ENCODE measurements at places on chromosomes 6 and 20.

DNA sequence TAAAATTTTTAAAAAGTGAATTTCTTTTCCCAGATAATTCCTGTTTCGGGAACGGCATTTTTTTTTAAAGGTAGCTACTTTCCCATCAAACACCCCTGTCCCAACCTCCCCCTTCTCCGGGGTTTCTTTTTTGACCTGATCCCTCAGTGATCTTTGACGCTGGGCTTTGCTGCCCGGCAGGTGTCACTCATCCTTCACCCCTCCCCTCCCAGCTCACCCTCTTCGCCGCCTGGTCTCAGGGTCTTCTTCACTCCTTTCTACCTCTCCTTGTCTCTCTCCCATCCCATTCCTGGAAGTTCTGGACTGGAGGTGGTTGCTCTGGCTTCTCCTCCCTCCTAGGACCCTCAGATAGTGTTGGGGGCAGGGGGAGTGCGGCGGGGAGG, 329 bp upstream of the GPR6 start:
- no peak for DNase-seq

DNA sequence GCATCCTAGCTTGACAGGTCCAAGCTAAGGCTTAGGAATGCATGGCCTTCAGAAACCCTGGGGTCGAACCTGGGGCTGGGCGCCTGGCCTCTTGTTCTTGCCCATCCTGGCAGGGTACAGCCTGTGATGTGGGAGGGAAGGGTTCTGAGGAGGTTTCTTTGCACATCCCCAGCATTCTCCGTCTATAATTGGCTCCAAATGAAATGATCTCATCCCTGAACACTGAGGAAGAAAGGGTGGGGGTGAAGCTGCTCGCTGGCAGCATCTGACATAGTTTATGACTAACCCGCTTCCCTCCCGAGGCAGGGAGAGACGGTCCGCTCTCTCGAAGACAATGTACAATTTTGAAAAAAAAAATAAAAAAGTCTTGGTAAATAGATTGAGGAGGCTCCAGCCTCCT, 67.1 kb upstream of the ZNFX1 start:
- DNase-seq: no peak

- no peak for DNase-seq
Observed at GRCh38 chr6:157594292-157594691, 213.3 kb downstream of the ZDHHC14 start.

GRCh38 chr6:157443066-157443800, 62.2 kb downstream of the ZDHHC14 start:
- DNase-seq: no peak

DNA sequence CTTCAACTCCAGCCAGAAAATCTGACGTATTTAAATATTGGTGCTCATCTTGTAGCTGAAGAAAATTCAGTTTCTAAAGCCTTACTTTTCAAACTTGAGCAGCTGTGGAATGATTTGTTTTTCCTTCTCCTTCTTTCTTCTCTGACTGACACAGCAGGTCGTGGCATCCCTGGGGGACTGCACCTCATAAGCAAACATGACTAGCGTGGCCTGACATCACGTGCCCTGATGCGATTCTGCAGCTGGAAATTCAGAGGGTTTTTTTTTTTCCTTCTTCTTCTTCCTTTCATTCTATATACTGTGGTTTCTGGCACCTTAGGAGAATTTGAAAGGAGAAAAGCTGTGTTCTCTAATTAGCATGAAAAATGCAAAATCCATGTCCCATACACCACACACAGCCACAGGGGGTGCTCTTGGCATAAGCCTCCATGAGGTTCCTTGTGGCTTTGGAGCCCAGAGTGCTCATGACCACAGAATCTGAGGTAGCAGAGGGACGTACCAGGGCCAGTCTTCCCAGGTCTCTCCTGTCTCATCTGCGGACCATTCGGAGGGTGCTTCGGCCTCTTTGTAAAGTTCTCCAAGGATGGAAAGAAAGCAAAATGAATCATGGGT, 258.5 kb upstream of the CDH4 start:
- DNase-seq: no peak

GRCh38 chr6:56540232-56541029, 102.3 kb downstream of the DST start:
- no peak for DNase-seq

- DNase-seq: no peak
Observed at GRCh38 chr6:147990159-147990558, 352.5 kb upstream of the SASH1 start.

- DNase-seq: no peak
Observed at GRCh38 chr6:37536491-37537190, 36.9 kb upstream of the CCDC167 start.

DNA sequence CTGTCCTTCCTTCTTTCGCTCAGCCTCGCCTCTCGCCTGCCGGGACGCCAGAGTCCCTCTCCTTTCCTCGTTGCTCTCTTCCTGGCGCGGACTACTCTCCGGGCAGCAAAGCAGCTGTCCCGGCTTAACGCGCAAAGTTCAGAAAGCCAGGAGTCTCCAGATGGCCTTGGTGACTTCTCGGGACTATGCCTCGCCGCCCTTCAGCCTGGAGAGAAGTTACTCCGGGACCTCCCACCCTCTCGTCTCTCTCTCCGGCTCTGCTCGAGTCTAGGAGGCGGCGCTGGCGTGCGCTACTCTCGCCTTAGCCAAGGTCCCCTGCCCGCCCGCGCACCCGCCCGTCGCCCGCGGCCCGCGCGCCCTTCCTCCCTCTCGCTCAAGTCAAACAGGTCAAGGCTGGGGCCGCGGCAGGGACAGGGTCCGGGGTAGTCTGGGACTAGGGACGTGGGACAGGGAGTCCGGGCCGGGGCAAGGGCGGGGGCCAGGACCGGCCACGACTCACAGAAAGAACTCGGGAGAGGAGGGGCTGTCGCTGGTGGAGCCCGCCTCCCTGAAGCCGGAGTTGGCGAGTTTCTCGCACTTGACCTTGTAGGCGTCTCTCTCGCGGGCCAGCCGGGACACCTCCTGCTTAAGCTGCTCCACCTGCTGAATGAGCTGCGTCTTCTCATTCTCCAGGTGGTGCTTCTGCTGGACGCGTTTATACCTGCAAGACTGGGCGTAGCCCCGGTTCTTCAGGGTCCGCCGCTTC, 1.5 kb downstream of the MAFB start:
- no peak for DNase-seq

GRCh38 chr6:130675072-130675471, 152.1 kb upstream of the SMLR1 start:
- no peak for DNase-seq

DNA sequence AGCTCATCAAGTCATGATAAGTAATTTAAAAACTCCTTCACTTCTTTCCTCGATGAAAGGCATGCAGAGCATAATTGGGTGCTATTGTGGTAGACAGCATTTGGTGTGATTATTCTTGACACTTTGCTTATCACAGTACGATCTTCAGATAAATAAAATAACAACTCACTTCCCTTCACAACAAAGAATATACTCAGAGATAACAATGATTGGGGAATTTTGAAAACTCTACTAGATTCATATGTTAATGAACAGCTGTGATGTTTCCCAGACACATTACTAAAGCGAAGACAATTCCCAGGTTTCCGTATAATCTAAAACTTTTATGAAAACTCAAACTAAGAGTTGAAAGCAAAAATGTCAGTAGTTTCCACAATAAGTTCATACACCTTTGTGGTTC, 670.6 kb upstream of the EPHA7 start:
- no peak for DNase-seq

DNA sequence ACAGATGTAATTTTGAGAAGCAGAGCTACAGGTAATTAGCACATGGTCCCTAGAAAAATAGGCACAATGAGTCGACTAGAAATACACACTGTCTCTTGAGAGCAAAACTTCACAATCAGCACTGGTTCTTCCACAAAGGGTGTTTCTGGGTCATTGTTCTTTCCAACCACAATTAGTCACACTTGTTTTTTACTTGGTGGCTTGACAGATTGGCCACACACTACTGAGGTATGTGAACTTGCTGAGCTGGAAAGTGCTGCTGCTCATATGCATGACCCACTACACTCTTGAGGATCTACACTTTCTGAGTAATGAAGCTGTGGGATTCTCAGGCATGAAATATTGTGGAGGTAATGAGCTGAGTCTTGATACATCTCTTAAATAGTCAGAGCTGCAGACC, 347.7 kb downstream of the BCKDHB start:
- DNase-seq: no peak

DNA sequence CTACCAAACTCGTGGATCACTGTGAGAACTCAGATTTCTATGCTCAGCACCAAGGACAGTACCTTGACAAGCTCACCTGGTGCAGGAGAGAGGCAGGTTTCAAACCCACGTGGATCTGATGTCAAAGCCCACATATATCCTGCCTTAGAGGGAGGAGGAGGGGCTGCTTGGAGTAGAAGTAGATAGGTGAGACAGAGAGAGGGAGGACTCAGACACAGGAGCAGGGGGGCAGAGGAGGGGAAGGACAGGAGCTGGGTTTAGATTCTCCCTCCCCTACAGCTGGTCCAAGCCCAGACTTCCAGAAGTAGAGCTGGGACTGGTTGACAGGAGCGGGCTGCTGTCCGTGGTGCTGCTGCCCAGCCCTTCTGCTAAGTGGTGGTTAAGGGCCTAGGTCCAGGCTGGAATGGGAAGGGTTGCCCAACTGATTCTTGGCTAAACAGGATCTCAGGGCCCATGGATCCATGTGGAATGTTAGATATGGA, 77.5 kb downstream of the CDH22 start:
- DNase-seq: no peak

DNA sequence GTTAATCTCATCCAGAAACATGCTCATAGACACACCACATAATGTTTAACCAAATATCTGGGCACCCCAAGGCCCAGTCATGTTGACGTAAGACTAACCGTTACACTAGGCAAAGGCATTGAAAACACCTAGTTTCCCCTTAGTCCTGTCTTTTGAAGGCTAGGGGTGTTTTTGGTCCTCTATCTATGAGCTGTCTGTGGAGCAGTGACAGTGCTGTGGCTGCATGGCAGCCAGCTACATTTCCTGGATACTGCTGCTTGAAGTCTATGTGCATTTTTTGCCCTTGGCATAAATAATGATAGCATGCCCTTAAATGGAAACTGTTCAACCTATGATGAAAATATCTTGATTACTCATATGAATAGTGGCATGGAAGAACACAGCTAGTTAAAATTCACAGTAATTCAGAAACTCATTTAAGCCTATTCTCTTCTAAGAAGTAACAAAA, 18.6 kb downstream of the FARS2 start:
- DNase-seq: no peak

- no peak for DNase-seq
Observed at GRCh38 chr6:52653151-52653550, 17.8 kb upstream of the TMEM14A start.

GRCh38 chr6:133985970-133986369, 32.9 kb downstream of the TBPL1 start:
- DNase-seq: no peak

- no peak for DNase-seq
Observed at GRCh38 chr20:25071734-25072133, 10.2 kb downstream of the VSX1 start.

GRCh38 chr6:21845018-21845417, 251.5 kb downstream of the SOX4 start:
- peak; percentile 8 for DNase-seq

DNA sequence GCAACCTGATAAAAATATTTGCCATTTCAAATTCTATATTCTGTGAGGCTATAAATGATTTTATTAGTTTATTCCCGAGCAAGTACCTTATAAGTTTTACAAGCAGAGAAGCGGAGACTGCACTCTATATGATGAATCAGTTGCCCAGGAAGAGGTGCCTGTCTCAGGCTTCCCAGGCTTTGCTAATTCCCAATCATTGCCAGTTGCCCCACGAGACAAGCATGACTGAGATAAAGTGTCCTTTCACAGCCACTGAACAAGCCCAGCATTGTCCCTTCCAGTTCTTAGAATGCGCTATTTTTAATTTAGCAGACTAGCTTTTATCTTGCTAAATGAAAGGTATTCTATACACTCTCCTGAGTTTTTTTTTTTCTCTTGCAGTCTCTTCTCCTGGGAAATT, 260.7 kb downstream of the ALDH8A1 start:
- DNase-seq: no peak

DNA sequence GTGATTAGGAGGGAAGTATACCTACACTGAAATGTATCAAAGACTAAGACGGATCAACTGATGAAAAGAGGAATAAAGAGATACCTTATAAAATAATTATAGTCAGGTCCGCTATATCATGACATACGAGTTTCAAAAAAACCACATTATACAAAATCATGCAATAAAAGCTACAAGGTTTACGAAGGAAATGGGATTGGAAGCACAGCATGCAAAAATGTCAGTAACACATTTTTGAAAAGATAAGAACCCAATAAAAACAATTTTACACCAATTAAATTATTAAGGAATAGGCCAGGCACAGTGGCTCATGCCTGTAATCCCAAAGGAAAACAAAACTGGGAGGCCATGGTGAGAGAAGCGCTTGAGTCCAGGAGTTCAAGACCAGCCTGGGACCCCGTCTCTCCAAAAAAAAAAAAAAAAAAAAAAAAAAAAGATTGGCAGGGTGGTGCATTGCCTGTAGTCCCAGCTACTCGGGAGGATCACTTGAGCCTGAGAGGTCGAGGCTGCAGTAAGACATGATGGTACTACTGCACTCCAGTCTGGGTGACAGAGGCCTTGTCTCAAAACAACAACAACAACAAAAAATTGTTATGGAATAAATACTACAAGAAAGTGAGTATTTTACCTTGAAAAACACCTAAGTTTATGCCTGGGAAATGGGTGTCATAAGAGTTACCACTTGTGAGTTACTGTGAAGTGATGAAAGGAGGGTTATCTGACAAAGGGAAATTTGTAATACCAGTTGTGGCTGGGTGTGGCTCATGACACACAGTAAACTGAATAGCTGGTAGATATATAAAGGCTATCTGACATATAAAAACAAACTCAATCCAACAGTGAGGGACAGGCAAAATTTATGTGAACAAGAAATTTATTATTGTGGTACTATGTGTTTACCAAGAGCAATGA, 45.2 kb downstream of the RANBP9 start:
- DNase-seq: no peak

DNA sequence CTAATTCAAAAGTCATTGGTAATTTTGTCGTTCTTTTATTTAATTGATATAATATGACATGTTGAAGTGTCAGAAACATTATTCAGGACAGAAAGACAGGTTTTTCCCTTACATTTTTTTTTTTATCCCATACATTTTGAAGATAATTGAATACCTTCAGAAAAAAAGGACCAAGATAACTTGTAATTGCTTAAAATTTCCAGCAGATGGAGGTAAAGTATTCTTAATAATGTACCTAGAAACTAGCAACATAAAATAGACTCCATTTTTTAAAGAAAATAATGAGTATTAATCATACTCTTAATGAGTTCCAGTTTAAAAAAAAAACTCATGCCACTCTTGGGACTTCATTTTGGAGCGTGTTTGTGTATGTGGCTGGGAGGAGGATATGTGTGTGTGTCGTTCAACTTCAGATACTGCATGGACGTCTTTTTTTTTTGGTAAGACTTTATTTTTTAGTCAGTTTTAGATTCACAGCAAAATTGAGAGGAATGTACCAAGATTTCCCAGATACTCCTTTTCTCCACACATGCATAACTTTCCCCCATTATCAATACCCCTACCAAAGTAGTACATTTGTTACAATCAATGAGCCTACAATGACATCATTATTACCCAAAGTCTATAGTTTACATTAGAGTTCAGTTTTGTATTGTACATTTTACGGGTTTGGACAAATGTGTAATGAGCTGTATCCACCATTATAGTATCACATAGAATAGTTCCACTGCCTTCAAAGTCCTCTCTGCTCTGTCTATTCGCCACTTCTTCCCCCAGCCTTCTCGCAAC, 79.4 kb downstream of the ROS1 start:
- DNase-seq: no peak

Data from NCI-H2107 (cell line).